NCI-H1436 treated with DMSO at 0.1 percent for 48 hours (cell line): ENCODE measurements at places on chromosomes 1 and 21.

DNA sequence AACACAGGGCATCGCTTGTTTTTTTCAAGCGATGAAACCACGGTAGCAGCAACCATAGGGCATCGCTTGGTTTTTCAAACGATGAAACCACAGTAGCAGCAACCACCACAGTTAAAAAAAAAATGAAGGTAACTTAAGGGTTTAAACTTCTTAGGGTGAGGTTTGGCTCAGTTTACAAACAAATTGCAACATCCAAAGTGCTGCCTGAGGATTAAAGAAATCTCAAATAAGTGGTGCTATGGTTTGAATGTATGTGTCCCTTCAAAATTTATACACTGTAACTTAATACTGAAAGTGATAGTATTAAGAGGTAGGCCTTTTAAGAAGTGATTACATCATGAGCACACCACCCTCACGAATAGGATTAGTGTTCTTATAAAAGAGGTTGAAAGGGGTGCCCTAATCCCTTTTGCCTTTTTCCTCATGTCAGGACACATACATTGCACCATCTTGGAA lies 6.4 kb upstream of the GBP5 start:
- DNase-seq, result no peak

GRCh38 chr21:33937146-33937545 lies 21.5 kb upstream of the ATP5PO start:
- DNase-seq, result no peak

- no peak for DNase-seq
Observed at GRCh38 chr21:39483917-39484316, 32.1 kb downstream of the SH3BGR start.

DNA sequence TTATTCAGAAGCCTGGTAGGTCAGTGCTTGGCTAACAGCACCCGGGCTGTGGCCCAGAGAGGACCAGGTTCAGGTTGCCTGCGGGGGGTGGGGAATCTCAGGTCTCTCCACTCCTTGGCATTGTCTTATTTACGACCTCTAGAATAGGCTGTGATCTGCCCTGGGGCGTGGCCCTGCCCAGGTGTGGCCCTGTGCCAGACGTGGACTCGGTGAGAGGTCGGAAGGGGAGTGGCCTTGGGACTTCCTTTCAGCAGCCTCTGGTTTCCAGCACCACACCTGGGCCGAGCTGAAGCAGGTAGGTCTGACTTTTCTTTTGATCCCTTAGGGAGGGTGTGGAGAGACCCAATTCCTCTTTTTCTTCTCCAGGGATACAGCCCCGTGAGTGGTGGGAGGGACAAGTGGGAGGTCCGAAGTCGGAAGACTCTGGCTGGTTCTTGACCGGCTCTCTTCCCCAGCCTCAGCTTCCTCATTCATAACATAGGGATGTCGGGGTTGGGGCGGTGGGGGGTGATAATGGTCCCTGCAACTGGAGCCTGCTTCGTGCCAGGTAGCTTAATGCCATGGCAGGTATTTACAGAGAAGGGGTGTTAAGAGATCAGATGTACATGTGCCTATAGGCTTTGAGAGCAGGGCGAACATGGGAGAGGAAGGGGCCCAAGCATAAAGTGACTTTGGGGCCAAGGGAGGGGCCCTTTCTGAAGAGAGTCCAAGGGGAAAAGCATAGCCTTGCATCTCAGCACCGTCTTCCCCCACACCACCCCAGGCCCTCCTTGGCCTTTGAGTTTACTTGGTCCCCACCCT lies 16.5 kb downstream of the ACOT11 start:
- no peak for DNase-seq

- no peak for DNase-seq
Observed at GRCh38 chr1:54289712-54290233, 89.8 kb downstream of the MRPL37 start.

- DNase-seq, result no peak
Observed at GRCh38 chr1:6126028-6126427, 54.1 kb downstream of the CHD5 start.

DNA sequence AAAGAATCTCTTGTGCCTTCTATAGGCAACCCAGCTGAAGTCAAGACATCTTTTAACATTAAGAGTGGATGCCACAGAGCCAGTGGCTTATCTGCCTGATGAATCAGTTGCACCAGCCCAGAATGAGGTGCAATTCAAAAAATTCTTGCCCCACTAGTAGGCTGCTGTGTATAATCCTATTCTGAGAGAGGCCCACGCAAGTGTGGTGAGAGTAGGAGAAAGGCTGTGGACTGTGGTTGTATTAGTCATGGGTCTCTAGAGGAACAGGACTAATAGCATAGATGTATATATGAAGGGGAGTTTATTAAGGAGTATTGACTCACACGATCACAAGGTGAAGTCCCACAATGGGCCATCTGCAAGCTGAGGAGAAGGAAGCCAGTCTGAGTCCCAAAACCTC lies 216.4 kb downstream of the LTN1 start:
- DNase-seq, result no peak

- DNase-seq, result no peak
Observed at GRCh38 chr1:41780916-41781315, 137.8 kb downstream of the HIVEP3 start.

DNA sequence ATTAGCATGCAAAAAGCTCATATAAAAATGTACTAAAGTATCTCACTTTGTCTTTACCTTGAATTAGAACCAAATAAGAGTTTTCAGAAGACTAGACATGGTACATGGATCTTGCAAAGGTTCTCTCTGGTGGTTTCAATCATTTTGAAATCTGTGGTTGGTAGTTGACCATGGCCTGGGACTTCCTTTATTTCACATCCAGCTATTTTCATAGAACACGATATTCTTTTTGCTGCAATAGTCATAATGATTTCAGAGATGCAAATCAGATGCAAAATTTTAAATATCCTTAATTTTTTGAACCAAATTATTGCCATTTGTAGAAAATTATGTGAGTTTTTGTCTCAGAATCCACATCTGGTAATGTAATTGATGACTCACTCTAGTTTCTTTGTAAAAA lies 375.1 kb upstream of the ZP4 start:
- no peak for DNase-seq

GRCh38 chr1:80806431-80806830 lies 994.3 kb upstream of the ADGRL2 start:
- DNase-seq, result no peak
